Stimulated activated CD4-positive, alpha-beta T cell treated with anti-CD3 and anti-CD28 coated beads, Interleukin-1b, Interleukin-23, amount 100 ng/mL, for 24 hours (primary cell): ENCODE measurements at places on chromosomes 1 and 21.

- DNase-seq, result no peak
These were observed 181.9 kb downstream of the PSMG1 start for GRCh38 chr21:39001341-39001740.

DNA sequence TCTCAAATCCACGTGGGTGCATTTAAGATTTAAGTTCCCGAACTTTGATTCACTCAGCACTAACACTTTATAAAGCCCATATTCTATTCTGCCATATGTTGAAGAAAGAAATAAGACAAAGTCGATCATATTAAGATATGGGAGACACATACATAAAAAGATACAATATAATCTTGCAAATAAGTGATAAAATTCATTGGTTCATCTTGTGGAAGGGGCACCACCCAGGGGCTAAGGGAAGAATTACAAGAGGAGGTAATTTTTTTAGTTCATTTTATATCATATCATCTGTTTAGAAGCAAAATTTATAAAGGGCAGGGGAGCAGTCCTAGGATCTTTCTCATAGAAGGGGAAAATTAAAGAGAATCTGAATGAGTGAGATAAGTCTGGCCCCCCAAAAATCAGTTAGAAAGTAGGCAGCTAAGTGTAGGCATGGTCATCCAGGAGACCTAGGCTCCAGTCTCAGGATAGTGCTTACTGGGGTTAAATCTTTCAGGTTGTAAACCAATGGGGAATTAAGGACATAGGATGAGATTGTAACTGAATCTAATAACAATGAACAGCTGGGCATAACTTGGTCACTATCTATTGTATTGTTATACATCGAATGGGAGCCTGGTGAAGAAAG, 124.2 kb upstream of the L1TD1 start:
- no peak for DNase-seq

DNA sequence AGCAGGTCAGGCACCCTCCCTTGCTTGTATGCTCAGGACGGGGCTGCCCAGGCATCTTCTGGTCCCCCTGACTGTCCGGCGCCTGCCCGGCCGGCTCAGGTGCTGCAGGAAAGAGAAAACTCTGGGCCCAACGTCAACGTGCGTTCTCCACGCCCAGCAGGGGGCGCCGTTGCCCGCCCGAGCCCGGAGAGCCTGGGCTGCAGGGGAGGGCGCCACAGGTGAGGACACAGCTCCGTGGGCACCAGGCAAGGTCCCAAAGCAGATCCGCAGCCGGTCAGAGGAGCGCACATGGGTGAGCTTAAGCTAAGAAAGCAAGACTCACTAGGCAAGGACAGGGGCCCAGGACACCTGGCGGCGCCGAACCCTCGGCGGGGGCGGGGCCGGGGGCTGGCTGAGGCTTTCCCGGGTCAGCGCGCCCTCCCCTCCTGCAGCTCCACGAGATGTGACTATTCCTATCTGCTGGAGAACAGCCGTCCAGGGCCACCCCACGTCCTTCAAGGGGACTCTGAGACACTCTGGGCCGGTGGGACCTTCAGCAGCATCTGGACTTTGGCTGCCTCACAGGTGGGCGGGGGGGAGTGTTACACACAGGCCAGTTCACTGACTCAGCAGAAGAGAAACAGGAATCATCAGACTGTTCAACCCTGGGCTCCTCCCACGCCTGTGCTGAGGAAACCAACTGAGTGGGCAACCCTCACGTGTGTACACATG, 29.3 kb downstream of the KRTAP10-1 start:
- DNase-seq, result peak; percentile 66

DNA sequence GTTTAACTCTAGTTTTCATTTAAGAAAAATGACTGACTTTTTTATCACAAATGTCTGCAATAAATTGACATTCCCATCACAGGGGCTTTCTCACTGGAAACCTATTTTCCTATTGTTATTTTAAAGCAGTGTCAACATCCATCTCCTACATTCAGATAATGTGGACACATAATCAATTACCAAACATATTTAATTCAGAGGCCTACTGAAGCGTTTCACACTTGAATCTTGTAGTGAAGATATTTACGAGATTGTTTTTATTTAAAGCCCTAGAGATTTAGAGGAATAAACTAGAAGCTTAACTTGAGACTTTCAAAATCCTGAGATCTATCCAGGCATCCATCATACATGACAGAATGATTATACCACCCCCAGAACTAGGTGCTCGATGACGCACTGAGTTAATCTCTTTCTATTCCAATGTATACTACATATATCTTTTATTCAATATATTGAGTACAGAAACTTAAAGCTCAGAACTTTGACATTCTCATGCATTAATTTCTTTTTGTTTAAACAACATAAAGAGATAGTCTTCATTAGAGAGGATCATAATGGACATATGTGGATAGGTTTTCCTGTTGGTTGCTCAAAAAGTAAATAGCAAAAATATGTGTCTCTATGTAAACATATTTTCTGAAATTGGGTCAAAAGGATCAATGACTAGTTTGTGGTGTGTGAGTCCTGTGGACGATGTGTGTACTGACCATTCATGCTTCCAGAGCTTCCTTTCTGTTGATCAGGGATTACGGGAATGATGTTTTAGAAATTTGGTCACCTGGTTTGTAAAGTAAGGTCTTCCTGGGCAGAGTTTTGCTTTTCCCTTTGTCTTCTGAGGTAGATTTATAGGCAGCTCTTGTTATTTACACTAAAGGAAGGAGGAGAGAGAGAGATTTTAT, 171.5 kb upstream of the HMCN1 start:
- DNase-seq, result no peak

DNA sequence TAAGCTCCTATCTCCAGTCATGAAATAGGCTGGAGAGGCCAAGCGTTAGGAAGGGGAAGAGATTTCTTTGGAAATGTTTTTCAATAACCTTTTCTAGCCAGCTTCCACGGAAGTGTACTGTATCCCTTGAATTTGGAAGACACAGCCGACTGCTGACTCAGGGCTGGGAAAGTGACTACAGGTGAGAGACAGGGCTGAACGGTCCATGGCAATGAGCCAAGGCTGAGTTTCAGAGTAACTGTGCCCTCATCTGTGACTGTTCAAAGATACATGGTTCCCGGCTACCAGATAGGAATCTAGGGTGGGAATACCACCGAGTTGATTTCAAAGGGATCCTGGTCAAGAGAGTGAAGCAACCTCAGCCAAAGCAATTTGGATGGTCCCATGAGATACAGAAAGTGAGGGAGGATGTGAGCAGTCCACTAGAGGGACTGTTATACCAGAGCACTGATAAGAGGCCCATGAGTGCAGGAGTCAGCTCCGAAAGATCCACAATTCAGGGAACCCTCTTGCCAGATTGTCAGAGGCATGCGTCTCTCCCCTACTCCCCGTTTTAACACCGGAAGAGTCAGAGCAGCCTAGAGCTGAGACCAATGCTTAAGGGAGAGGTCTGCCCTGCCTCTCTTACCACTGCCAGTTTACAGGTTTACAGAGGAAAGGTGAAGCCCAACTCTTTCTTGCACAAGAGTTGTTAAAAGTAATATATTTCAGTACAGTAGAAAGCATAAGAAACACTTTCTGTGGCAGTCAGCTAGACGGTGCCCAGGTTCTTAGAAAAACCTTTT, 3.2 kb upstream of the KRTAP19-8 start:
- DNase-seq, result no peak

GRCh38 chr1:177660188-177660587, 309.7 kb downstream of the SEC16B start:
- DNase-seq, result no peak

GRCh38 chr1:208030288-208031091, 119.6 kb upstream of the CD34 start:
- no peak for DNase-seq

GRCh38 chr1:227953022-227953412, 5.3 kb upstream of the WNT9A start:
- no peak for DNase-seq

- no peak for DNase-seq
These were observed 165.7 kb upstream of the SGIP1 start for GRCh38 chr1:66368261-66368660.
